Activated CD4-positive, alpha-beta T cell treated with anti-CD3 and anti-CD28 coated beads for 24 hours (primary cell): ENCODE measurements at places on chromosomes 7 and 10.

DNA sequence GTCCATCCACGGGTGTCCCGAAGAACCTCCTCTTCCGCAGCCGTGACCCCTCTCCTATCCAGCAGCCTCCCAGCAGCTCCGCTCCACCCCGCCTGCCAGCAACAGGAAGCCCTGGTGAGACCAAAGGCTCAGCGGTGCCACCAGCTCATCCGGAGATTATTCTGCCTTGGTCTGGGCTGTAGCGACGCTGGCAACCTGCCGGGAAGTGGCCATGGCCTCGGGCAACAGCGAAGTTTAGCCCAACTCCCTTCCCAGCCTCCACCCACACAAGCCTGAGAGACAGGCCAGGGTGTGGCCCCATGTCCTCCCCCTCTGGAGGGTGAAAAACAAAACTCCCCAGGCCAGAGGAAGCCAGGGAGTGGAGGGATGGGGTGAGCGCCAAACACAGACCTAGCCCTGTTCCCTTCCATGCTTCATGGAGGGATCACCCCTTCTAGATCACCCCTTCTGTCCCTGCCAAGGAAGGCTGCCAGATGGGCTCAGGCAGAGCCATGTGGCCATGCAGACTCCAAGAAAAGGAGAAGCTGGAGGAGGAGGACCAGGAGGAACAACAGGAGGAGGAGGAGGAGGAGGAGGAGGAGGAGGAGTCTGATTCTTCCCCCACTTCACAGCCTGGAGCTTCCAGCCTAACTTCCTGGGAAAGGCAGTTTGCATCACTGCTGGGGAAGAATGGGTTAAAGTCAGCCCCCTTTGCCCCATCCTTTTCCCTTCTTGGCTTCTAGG, 918 bp downstream of the CALHM2 start:
- DNase-seq, result peak; percentile 35

- DNase-seq, result no peak
Observed at GRCh38 chr7:91668217-91668616, 212.3 kb downstream of the MTERF1 start.

DNA sequence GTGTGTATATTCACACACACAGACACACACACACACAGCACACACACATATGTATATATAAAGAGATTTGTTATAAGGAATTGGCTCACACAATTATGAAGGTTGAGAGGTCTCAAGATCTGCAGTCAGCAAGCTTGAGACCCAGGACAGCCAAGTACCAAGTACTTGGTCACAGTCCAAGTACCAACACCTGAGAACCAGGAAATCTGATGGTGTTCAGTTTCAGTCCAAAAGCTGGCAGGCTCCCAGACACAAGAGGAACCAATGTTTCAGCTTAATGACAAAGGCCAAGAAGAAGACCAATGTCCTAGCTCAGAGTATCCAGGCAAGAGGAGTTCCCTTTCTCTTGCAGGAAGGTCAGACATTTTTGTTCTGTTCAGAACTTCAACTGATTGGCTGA, 780.2 kb downstream of the MAGI2 start:
- no peak for DNase-seq

- no peak for DNase-seq
Observed at GRCh38 chr7:148912151-148912550, 28.1 kb upstream of the EZH2 start.

DNA sequence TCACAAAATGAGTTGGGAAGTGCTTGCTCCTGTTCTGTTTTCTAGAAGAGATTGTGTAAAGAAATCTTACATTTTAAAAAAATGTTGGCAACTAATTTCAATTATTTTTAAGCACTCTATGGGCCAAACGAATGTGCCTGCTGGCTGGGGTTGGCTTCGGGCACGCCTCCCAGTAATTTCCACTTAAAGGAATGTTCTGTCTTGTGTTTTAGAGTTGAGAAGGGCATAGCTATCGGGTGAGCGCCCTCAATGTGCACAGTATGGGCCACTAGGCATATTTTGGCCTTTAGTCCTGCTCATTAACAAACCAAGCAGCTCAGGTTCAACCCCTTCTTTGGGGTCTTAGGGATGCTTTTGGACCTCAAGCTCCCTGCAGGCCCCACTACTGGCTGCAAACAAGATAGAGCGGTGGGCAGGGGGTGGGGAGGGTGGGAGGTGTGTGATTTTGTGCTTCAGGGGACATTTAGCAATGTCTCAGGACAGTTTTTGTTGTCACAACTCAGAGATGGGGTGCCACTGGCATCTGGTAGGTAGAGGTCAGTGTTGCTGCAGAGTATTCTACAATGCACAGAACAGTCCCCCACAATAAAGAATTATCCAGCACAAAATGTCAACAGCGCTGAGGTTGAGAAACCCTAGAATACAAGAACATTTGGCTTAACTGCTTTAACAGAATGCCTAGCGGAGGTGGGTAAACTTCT, 40.7 kb downstream of the TACC2 start:
- no peak for DNase-seq
